ENCODE measurements at places on chromosomes 11 and 22.

DNA sequence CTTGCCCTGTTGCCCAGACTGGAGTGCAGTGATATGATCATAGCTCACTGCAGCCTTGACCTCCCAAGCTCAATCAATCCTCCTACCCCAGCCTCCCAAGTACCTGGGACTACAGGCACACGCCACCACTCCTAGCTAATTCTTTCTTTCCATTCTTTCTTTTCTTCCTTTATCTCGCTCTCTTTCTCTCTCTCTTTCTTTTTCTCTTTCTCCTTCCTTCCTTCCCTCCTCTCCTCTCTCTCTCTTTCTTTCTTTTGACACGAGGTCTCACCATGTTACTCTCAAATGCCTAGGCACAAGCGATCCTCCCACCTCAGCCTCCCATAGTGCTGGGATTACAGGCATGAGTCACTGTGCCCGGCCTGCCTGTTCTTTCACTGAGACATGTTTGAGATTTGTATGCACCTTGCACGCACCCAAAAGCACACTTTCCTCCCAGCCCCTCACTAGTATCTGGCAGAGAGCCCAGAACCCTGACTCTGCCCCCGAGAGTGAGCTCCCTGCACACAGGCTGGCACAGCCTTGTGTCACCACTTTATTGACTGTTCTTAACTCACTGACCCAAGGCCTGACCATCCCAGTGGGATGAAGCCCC lies 56.8 kb downstream of the CD6 start:
- ATAC-seq = no peak

GRCh38 chr11:20388096-20389055 lies 860 bp downstream of the PRMT3 start:
- ATAC-seq = no peak

DNA sequence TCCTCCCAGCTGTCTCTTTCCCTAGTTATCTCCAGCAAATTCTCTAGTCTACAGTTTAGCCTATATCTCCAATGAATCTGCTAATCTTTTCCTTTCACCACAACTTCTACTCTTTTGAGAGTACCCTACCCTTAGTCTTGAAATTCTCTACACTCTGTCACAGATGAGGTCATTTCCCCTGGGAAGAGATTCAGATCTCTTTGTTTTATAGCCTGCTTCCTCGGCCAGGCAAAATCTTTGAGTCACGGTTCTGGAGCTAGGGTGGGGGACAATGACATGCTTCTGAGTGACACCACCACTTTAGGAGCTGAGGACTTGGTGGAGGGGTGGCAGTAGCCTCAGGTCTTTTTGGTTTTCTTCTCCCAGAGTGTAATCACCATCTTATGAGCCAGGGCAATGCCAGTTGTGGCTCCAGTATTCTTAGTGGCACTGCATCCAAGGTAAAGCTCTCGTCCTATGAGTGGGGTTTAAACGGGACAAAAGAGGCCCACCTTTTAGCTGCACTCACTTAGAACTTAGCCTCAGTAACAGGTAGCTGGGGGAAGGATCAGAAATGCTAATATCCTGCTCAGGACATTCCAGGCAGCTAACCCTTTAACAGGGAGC lies 98.5 kb upstream of the RRM1 start:
- ATAC-seq = no peak

GRCh38 chr11:45927332-45927683 lies 4.9 kb downstream of the LARGE2 start:
- ATAC-seq = no peak

GRCh38 chr11:94856443-94856842 lies 88.3 kb downstream of the AMOTL1 start:
- no peak for ATAC-seq

- ATAC-seq = no peak
Measured at GRCh38 chr22:47199979-47200272, 437.5 kb downstream of the TBC1D22A start.

DNA sequence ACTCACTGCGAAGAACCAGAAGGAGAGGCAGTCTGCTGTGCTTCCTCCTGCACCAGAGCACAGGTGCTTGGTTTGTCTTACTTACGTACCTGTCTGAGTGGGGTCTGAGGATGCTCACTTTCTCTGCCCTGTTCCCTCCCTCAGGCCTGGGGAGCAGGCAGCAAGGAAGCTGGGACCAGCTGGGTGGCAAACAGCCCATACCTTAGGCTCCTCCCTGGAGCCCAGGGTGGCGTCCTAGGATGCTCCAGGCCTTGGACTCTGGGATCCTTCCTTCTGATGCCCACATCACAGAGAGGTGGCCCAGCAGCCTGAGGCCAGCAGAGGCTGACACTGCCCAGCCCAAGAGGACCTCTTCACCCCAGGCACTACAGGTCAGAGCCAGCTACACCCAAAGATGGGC lies 593.2 kb downstream of the BRD1 start:
- ATAC-seq = no peak

- ATAC-seq = no peak
Measured at GRCh38 chr11:64637334-64638017, 46.5 kb downstream of the SLC22A12 start.

GRCh38 chr11:58615559-58615958 lies 6.9 kb upstream of the CNTF start:
- no peak for ATAC-seq

DNA sequence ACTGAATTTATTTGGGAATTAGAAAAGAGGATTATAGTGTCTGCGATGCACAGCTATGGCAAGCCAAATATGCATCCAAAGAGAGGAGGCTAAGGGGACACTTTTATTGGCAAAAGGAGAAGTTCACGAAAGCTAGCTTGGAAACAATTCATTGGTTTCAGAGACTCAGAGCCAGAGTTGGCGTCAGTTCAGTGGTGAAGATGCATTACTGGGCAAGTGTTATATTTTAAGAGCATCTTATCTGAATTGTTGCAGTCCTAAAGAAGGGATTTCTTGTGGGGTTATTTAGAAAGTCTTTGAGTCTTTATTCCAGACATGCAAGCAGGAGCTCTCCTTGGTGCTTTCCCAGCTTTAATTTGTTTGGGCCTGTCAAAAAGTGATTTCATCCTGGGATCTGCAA lies 15.0 kb downstream of the CLDN5 start:
- no peak for ATAC-seq

GRCh38 chr11:71204294-71204693 lies 48.1 kb downstream of the SHANK2 start:
- no peak for ATAC-seq

GRCh38 chr22:39359659-39360195 lies 9.9 kb downstream of the SYNGR1 start:
- no peak for ATAC-seq

- peak; percentile 24 for ATAC-seq
Measured at GRCh38 chr11:10727146-10727851, 23.7 kb upstream of the CTR9 start.

GRCh38 chr11:92738276-92738675 lies 231.2 kb upstream of the MTNR1B start:
- ATAC-seq = no peak

DNA sequence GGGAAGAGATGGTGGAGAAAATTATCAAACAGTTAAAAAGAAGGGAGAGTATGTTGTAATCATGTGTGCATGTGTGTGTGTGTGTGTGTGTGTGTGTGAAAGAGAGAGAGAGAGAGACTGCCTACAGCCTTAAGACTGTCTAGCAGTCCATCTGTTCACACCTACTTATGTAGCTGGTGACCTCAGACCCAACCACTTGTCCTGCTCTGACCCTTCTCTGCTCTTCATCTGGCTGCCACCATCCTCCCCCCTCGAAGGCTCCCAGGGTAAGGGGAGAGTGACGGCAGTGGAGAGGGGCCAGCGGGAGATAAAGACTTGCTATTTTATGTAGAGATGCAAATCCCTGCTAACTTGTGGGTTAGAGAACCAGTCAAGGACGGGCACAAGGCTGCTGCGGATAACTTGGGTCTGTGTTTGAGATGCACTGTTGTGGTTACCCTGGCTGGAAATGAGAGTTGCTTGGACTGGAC lies 24.9 kb upstream of the GRAMD1B start:
- no peak for ATAC-seq

GRCh38 chr11:90373971-90374370 lies 151.1 kb upstream of the CHORDC1 start:
- ATAC-seq = no peak

DNA sequence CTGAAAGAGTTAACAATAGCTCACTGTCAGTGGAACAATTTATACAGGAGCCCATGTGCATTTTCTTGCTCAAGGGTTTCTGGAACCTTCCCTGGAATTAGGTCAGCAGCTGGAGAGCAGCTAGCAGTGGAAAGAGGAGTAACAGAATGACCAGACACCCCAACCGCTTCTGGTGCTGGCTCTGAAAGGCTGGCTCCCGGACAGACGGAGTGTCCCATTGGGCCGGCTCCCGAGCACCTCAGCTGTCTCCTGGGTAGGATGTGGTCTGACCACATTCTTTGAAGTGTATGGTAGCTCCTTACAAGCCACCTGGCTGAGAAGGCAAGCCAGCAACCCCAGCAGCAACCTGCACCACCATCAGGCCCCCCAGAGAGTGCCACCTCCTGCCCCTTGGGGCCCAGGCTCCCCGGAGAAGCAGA lies 44.7 kb downstream of the ABTB2 start:
- ATAC-seq = no peak

- ATAC-seq = no peak
Measured at GRCh38 chr11:3177931-3178330, 12.8 kb upstream of the OSBPL5 start.

GRCh38 chr11:133386262-133386661 lies 146.0 kb downstream of the OPCML start:
- ATAC-seq = no peak

DNA sequence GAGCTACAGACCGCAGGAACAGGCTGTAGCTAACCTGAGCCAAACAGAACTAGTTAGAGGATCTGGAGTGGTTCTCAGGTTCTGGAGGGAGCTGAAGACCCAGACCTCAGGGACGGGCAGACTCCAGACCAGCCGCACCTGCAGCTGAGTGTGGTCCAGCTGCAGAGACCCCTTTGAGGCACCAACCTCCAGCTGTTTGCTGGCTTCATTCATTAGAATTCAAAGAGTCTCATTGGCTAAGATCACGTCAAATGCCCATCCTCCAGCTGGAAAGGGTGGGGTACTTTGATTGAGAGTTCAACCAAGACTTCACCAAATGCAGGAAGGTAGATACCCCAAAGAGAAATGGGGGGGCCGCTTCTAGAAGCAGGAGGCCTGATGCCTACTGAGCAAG lies 13.4 kb upstream of the IL2RB start:
- ATAC-seq = no peak

- no peak for ATAC-seq
Measured at GRCh38 chr22:47061226-47061625, 298.8 kb downstream of the TBC1D22A start.

DNA sequence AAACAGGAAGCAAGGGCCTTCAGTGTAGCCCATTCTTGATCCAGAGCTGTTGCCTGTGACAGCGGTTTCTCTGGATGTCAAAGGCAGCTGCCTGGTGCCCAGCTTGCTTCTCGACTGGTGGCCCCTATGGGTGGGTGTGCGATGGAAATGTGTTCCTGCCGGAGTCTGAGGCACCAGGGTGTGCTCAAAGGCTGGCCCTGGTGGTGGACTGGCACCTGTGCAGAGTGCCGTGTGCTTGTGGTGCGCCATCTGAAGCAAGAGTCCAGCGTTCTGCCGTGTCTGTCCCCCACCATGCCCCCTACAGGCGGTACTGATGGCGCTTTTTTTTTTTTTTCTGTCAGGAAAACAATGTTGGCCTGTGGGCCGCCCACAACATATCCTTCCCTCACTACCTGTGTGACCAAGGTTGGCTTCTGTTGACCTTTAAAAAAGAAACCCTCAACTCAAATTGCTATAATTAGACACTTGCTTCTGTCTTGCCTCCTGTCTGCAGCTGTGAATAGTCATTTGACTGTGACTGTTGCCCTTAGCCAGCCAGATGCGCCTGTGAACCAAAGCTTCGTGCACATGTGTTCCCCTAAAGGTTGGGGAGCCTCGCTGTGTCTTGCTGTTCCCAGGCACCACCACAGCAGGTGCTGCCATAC lies 4.7 kb upstream of the RANBP1 start:
- no peak for ATAC-seq

DNA sequence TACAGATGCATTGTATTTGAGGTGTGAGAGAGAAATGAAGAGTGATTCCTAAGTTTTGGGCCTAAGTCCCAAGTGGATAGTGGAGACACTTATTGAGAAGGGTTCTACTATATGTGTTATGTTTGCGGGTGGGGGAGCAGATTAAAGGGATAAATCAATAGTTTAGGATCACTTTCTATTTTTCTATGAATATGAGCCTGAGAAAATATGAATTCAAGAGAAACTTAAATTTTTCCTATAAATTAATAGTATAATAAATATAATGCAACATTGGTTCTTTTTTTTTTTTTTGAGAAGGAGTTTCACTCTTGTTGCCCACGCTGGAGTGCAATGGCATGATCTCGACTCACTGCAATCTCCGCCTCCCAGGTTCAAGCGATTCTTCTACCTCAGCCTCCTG lies 31.3 kb downstream of the AMBRA1 start:
- ATAC-seq = no peak

DNA sequence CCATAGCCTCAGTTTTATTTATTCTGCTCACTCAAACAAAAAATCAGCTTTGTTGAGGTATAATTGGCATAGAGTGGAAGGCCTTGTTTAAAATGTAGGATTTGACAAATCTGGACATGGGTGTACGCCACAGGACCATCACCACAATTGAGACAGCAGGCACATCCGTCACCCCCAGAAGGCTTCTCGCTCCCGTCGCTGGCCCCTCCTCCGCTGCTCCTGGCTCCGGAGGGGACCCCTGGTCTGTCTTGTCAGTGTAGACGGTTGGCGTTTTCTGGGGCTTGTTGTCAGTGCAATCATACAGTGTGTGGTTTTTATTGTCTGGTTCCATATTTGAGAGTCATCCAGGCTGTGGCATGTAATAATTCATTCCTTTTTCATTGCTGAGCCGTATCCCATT lies 97.6 kb downstream of the KCNQ1 start:
- ATAC-seq = no peak

DNA sequence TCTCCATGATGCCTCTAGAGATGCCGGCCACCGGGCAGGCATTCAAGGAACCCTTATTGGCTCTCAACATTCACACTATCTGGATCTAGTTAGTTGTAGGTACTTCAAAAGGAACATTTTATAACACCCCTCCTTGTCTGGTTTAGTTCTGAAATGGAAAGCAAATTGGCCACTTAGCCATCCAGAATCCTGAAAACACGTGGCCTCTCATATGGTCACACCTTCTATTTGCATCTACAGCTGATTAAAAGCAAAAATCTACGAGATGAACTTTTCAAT lies 29.2 kb downstream of the ABTB2 start:
- no peak for ATAC-seq

DNA sequence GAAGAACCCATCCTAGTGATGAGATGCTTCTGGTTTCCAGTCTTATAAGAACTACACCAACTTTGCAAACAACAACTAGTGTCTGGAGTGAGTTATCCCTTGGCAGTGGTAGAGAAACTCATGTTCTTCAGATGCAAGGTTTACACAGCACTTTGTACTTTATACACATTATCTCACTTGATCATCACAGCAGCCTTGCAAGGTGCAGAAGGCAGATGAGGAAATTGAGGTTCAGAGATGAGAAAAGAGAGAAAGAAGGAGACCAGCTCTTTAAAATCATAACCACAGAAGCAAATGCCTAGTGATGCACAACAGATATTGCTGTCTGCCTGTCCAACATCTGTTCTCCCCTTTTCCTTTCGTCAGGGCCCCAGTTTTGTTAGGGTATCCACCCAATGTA lies 16.7 kb upstream of the CD44 start:
- no peak for ATAC-seq

GRCh38 chr22:30219049-30219654 lies 27.4 kb downstream of the LIF start:
- no peak for ATAC-seq
